ENCODE measurements at places on chromosomes 6 and 20. TPM values are rescaled to one million over a fixed set of nuclear protein-coding genes. Genes with fewer than 3 reads are reported as not detected.

C4B gene
- total RNA-seq: 225 TPM

GPX5 gene
- total RNA-seq: not detected

LHFPL5 gene
- not detected for total RNA-seq

CRISP3 gene
- total RNA-seq: not detected

GRCh38 chr6:117275205-117275604 lies 9.8 kb downstream of the VGLL2 start:
- DNase-seq: no peak

DNA sequence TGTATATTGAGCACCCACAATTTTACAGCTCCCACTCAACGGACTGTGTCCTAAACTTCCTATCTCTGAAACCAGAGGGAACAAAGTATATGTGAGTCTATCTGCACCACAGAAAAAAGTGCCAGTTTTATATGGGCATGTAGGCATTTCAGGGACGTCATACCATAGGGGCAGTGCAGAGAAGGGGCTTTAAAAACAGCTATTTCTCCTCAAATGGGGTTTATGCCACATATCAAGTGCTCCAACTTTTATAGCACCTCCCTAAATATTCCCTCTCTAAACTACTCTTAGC lies 28.9 kb upstream of the ASF1A start:
- no peak for DNase-seq
